NCI-H146 (cell line): ENCODE measurements at places on chromosomes 2 and 18.
A peak's percentile ranks its signal among the peaks of the same experiment; 100 is the strongest.

GRCh38 chr2:97798416-97798815 is 85.0 kb downstream of the ZAP70 start:
- no peak for DNase-seq

GRCh38 chr18:78739882-78740677 is 239.5 kb upstream of the SALL3 start:
- DNase-seq = no peak

- peak; percentile 15 for DNase-seq
Observed at GRCh38 chr2:231190531-231191197, 7.8 kb upstream of the ARMC9 start.

DNA sequence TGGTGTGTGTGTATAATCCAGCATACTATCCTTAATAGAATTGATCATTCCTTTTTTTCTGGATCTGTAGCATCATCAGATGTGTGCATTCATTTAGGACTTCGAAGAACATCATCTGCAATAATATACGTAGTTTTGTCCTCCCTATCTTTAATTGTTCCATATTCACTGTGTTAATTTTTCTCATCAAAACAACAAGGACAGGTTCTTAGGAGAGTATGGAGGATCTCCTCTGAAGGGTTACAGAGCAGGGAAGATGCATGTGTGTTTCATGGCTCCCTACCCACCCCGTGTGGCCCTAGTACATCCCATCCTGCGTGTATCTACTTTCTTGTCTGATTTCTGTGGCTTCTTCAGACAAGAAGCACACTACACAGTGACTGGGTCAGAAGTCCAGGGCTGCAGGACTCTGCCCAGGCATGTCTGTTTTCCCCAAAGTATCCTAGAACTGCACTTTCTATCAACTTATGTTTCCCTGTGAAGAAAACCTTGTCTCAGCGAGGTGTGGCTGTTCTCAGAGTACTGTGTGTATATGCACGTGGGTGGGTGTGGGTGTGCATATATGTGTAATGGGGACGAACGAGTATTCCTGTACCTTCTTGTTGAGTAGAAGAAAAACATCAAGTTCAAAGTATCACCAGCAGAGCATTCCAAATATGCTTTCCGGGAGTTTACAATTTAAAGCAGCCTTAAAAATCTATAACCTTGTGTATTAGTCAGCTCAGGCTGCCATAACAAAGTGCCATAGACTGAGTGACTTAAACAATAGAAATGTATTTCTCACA is 220.4 kb upstream of the FOSL2 start:
- DNase-seq = no peak

DNA sequence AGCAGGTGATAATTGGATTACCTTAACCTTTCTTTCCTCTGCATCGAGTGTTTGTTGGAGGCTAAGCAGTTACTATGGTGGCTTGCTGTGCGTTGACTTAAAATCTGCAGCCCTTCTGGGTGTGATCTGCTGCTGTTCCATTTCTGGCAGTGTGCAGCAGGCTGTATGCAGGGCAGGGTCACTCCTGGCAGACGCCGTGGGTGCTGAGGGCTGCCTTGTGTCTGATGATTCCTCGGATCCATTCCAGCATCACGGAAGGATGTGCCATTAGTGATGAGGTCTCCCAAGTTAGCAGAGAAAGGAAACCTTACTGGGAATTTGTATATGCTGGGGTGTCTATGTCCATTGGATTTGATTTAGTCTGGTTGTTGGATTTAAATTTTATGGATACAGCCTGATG is 310.8 kb downstream of the AGAP1 start:
- DNase-seq = no peak

DNA sequence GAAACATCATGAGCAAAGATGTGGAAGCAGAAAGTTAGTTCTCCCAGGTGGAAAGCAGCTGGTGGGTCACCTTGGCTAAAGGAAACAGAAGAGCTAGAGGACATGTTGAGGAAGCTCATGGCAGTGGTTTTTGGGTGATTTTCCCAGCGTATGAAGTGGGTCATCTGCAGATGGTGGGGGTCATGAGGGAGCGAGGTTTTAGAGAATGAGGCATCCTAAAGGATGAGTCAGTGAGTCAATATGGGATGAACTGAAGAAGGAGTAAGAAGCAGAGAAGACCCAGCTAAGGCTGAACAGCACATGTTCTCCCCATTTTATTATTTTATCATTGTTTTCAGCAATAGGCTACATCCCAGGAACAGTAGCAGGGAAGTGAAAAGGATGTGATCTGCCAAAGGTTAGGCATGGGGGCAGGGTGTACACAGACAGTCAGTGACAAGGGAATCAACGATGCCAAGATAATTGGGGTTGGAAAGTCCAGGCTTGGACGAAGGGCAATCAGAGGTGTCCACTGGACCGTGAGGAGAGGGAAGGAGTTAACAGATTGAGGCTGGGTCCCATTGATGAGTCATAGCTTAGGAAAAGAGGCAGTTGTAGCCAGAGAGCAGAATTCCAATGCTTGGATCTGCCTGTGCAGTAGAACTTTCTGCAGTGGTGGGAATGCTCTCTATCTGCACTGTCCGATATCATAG is 289.3 kb upstream of the RAB12 start:
- DNase-seq = no peak

- DNase-seq = no peak
Observed at GRCh38 chr2:109318150-109318948, 189.3 kb downstream of the SH3RF3 start.

- no peak for DNase-seq
Observed at GRCh38 chr2:47554311-47554905, 151.5 kb downstream of the MSH2 start.

GRCh38 chr2:233929352-233930022 is 12.3 kb downstream of the TRPM8 start:
- no peak for DNase-seq

DNA sequence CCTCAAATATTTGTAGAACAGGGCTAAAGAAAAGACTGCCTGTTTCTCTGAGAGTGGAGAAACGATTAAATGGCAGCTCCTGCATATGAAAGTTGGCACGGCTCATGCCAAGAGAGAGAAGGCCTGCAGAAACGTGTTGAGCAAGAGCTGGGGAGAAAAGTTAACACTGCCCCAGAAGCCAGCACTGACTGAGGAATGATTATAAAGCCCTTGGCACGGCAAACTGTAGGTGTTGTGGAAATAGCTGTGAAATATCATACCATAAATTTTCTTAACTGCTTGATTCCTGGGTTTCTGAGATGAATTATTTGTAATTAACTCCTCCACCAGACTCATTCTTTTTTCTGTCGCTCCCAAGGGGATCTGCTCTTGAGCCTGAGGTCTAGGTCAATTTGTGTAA is 4.3 kb downstream of the FRZB start:
- no peak for DNase-seq

- no peak for DNase-seq
Observed at GRCh38 chr2:95350774-95351597, 51.5 kb upstream of the FAHD2A start.

DNA sequence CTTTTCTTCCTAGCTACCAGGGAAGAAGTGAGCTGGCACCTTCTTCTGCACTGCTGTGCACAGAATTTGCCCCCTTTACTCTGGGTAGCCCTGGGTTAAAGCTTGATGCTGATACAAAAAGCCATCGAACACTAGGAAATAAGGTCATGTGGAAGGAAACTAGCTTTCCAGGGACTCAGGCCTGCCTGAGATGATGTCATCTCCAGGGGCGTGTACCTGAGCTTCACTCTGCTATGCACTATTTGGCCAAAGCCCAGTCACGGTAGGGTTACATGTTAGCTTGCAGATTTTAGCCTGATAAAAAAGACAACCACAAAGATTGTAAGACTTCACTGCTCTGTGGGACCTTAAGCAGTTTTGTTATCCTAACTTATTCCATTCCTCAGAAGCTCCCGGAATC is 20.4 kb downstream of the EDAR start:
- DNase-seq = no peak

- DNase-seq = peak; percentile 87
Observed at GRCh38 chr2:43131051-43131889, 95.1 kb downstream of the ZFP36L2 start.

GRCh38 chr2:583666-584065 is 93.5 kb downstream of the TMEM18 start:
- DNase-seq = no peak

- DNase-seq = no peak
Observed at GRCh38 chr2:64226611-64227010, 82.4 kb upstream of the PELI1 start.

DNA sequence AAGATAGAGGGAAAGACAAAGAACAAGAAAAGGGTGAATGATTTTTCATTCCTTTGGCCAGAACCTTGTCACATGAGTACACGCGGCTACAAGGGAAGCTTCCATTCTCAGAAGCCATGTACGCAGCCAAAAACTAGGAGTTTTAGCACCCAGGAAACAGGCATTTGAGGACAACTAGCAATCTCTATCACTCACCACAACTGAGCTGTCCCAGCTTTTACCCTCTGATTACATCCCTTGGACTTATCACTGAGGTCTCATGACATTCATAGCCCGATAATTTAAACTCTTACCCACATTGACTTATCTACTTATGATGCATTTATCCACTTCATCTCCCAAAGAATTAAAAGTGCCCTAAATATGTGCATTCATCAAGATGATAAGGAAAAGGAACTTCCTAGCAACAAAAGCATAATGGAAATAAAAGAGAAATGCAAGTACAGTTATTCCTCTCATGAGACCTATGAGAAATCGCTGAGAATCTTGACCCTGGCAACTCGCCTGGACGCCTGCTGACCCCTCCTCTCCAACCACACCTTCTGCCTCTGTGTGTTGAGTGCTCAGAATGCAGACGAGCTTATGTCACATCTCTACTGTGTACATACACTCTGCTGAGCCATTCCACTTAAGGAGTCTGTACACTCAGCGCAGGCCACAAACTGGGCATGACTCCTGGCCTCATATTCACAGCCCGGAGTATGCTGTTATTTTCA is 28.7 kb upstream of the MFSD6 start:
- peak; percentile 52 for DNase-seq

DNA sequence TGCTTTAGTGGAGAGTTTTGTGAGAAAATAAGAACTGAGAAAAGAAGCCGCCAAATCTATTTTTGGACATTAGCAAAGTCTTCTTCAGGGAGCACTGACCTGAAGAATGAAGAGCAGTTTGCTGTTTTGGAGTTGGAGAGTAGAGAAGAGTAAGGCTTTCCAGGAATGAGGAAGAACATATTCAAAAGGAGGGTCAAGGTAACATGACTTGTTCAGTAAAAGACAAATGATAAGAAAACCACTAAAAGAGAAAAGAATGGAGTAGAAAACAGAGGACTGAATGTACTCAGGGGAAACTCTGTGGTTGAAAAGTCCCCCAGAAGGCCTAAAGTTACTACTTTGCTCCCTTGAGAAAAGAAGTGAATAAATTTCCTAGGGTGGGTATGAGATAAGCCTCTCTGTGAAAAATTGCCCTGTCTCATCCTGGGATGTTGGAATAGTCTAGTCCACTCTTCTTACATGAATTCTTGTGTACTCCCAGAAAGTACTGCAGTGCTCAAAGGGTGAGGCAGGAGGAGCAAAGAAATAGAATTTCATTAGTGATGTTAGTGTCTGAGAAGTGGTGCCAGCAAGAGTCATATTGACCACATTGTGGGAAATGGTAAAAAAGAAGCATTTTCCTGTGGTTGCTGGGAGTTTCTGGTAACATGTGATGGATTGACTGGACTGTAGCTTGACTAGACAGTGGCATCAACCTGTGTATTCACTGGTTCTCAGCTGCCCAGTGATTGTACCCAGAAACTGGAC is 27.8 kb downstream of the MBD5 start:
- DNase-seq = no peak

DNA sequence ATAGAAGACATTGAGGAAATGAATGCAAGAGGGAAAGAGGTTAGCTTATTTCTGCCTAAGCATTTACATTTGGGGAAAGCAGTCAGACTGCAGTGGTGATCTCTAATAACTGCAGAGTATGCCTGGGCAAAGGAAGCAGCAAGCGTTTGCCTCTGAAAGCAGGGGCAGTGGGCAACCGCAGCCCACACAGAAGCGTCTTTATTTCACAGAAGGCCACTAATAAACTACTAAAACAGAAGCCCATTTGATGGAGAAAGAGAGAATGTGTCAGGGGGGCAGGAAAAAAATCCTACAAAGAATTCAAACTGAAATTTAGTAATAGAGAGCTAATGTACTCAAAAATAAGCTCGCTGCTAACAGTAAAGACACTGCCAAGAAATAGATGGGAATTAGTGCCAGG is 53.1 kb downstream of the LRRTM4 start:
- DNase-seq = no peak

GRCh38 chr18:48643262-48643661 is 104.4 kb downstream of the CTIF start:
- no peak for DNase-seq

DNA sequence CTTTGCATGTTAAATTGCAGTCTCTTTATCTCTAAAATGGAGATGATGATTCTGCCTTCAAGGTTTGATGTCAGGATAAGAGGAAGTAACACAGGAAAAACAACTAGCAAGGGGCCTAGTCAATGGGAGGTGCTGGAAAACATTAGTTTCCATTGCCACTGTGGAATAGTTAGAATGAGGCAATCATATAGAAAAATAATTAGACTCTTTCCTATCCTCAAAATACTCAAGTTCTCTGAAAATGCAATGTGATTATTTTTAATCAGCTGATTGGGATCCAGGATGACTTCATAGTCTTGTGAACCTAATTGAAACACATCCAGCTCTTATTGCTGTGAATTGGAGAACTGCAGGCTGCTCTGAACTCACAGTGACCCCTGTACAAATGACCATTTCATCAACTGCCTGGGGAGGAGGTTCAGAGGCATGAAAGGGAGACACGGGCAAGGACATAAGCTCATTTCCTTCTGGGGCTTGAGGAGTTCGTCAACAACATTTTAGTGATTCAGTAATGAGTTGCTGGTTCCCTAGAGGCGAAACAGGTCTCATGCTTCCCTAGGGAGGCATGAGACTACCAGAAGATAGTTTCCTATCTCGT is 422.5 kb downstream of the LPIN1 start:
- no peak for DNase-seq

DNA sequence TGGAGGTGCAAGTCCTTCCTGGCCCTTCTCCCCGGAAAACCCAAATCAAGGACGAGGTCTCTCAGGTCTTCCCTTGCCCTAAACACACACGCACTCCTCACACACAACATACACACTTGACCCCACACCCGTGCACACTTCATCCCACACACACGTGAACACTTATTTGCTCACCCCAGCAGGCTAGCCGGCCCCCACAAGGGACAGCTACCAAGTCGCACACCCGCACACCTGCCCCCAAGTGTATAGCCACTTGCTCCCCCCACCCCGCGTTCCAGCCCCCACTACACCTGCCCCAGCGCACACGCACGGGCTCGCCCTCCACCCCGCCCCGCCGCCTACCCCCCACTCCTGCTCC is 359 bp downstream of the TGFBRAP1 start:
- peak; percentile 51 for DNase-seq

DNA sequence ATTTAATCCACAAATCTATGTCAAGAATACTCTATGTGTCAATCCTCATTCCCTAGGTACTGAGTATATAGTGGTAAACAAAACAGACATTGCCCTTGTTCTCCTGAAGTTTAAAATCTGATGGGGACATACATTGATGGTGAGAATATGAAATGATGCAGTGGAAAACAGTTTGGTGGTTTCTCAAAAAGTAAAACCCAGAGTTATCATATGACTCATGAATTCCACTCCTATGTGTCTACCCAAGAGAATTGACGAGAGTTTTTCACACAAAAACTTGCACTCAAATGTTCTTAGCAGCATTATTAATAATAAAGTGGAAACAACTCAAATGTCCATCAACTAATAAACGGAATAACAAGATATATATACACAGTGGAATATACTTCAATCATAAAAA is 586.7 kb downstream of the CCDC85A start:
- no peak for DNase-seq

GRCh38 chr2:23330214-23330613 is 54.8 kb upstream of the KLHL29 start:
- no peak for DNase-seq
